ENCODE measurements at places on chromosomes 16 and 17. TPM values are rescaled to one million over a fixed set of nuclear protein-coding genes. Genes with fewer than 3 reads are reported as not detected.

GRCh38 chr17:33803686-33804085 is 451.4 kb upstream of the CCL2 start:
- DNase-seq = no peak

- DNase-seq = no peak
These were observed 49.5 kb upstream of the MRPS23 start for GRCh38 chr17:57899391-57899790.

- DNase-seq = no peak
These were observed 196.1 kb downstream of the GSG1L start for GRCh38 chr16:27867122-27868110.

GRCh38 chr17:2150806-2151205 is 95.9 kb downstream of the HIC1 start:
- no peak for DNase-seq

DNA sequence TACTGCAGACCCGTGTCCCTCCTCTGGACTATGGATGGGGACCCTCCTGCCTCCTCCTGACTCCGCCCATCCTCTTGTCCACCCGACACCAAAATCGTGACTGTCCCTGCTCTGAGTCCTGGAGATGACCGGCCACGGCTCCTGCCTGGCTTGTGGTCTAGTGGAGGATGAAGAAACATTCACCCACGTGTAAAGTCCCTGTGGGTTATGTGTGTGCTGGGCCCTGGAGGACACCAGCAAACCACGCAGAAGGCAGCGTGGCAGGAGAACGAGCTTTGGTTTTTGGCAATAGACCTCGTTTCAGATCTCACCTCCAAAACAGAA is 11.9 kb downstream of the SPNS2 start:
- DNase-seq = no peak

- DNase-seq = no peak
These were observed 9.9 kb downstream of the ADCY7 start for GRCh38 chr16:50276326-50276640.

- no peak for DNase-seq
These were observed 16.7 kb downstream of the HSD11B2 start for GRCh38 chr16:67447508-67448076.

DNA sequence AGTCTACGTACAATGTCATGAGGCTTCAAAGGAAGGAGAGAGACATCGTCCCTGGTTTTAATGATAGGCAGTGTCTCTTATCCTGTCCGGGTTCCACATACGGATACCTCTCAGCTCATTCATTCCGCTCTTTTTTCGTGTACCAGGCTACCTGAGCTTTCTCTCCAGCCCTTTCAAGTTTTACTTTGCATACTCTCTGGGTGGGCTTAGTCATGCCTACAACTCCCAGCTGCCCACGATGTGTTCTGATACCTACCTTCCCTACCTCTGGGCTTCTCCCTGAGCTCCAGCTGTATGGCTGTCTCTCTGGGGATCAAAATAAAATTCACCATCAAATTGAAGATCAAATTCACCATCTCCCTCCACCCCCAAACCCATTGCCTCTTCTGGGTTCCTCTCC is 354.0 kb upstream of the EEF2KMT start:
- no peak for DNase-seq

The CCL7 gene
- polyA plus RNA-seq = not detected

The CCL16 gene
- 0.36 TPM for polyA plus RNA-seq

The KRT36 gene
- polyA plus RNA-seq = not detected

The TNFRSF17 gene
- polyA plus RNA-seq = 0.15 TPM

The CCDC144A gene
- polyA plus RNA-seq = 3.9 TPM
